Fibroblast of villous mesenchyme (primary cell): ENCODE measurements at places on chromosomes 2 and 18.
A peak's percentile ranks its signal among the peaks of the same experiment; 100 is the strongest.

DNA sequence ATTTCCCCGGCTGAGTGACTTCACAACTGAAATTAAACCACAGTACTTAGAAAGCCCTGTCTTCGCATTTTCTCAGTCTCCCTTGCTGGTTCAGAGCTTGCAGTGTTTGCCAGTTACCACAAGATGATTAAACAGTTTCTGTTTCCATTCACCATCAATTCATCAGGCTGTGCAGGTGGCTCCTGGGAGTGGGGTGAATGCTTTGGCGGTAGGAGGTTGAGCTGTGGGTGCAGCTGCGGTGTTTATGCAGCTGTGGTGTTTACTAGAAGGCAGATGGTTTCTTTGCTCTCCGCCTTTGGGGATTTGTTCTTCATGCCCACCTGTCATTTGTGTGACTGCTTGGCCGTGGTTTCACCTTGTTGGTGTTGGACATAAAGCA lies 16.1 kb downstream of the ACOXL start:
- DNase-seq, result no peak

DNA sequence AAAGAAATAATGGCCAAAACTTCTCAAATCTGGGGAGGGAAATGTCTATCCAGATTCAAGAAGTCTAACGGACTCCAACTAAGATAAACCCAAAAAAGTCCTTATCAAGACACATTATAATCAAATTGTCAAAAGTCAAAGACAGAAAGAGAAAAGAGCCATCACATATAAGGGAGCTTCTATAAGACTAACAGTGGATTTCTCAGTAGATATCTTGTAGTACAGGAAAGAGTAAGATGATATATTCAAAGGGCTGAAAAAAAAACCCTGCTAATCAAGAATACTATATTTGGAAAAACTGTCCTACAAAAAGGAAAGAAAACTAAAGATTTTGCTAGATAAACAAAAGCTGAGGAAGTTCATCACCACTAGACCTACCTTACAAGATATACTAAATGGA lies 35.4 kb downstream of the TMEM247 start:
- DNase-seq, result no peak

GRCh38 chr2:134603966-134604365 lies 114.8 kb downstream of the TMEM163 start:
- no peak for DNase-seq

GRCh38 chr2:119590873-119591272 lies 46.6 kb downstream of the CFAP221 start:
- peak; percentile 1 for DNase-seq

- DNase-seq, result no peak
These were observed 159.9 kb downstream of the LAMA3 start for GRCh38 chr18:23849141-23849540.

- peak; percentile 6 for DNase-seq
These were observed 272.8 kb downstream of the RND3 start for GRCh38 chr2:150214626-150215025.

DNA sequence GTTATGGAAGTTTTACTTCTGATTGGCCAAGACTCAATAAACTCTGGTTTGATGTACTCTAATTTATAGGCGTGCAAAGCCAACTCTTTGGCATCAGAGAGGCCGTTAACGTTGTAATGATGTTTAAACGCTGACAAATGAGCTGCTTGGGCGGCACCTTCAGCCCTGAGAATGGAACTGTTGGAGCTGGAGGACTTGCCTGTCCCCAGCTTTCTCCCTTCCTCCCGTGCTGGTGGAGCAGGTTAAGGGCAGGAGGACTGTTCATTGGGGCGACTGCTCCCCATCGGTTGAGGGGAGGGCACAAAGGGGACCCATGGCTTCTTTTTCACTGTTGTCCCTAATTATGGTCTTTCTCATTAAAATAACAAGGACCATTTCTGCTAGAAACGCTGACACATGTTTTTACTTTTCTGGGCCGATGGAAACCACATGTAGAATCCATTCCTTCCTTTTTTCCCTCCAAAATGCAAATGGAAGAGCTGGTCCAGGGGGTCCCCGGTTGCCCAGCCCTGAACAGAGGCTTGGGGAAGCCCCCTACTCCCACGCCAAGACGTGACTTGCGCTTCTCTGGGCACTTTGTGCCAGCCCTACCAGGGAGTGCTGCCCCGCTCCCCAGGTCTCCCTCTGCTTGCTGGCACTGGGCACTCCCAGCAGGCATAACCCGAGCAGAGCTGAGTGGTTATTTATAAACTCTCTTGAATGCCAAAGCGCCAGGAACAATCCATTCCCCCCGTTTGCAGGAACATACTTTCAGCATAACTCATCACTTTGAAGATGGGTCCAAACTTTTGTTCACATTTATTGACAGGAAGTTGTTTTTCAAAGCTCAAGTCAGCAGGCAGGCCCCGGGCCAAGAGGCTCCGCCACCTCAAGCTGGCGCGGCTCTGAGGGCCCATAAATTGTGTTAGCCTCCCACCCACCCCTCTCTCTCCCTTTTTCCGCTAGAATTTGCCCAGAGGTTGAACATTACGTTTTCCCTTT lies 170.1 kb downstream of the ASB1 start:
- peak; percentile 81 for DNase-seq

DNA sequence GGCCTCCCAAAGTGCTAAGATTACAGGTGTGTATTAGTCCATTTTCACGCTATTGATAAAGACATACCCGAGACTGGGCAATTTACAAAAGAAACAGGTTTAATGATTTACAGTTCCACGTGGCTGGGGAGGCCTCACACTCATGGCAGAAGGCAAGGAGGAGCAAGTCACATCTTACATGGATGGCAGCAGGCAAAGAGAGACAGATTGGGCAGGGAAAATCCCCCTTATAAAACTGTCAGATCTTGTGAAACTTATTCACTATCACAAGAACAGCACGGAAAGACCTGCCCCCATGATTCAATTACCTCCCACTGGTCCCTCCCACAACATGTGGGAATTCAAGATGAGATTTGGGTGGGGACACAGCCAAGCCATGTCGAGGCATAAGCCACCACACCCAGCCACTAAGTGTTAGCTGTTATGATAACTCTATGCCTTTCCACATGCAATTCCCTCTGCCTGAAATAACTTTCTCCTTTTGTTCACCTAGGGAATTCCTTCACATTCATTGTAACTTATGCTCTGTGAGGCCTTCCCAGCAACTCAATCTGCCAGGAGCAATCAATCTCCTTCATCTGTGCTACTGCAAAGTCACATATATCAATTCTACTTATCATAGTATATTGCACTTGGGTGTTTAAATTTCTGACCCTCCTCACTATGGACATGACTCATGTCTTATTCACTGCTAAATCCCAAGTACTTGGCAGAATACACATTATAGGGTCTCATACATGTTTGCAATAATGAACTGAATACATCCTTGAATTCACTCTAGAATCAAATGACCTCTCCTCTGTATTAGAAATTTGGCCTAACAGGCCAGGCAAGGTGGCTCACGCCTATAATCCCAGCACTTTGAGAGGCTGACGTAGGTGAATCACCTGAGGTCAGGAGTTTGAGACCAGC lies 7.4 kb downstream of the MCEE start:
- no peak for DNase-seq

DNA sequence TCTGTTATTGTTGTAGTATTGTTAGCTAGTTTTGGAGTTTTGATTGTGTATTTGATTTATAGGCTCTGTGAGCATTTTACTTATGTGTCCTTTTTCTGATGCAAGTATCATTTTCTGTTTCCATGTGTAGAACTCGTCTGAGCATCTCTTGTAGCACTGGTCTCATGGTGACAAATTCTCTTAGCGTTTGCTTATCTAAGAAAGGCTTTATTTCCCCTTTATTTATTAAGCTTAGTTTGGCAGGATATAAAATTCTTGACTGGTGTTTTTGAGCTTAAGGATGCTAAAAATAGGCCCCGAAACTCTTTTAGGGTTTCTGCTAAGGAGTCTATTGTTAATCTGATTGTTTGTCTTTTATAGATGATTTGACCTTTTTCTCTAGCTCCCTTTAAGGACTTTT lies 57.6 kb upstream of the THUMPD2 start:
- DNase-seq, result no peak

DNA sequence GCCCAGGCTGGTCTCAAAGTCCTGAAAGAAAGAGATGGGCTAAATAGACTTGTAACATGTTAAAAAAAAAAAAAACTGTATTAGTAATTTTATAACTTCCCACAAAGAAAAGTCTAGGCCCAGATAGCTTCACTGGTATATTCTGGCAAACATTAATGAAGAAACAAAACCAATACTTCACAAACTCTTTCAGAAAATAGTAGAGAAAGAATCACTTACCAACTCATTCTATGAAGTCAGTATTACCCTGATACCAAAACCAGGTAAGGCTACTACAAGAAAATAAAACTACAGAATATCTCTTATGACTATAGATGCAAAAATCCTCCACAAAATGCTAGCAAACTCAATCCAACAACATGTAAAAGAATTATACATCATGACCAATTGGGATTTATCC lies 59.9 kb upstream of the ODC1 start:
- no peak for DNase-seq

- no peak for DNase-seq
These were observed 15.5 kb upstream of the ITGA4 start for GRCh38 chr2:181441670-181442069.

DNA sequence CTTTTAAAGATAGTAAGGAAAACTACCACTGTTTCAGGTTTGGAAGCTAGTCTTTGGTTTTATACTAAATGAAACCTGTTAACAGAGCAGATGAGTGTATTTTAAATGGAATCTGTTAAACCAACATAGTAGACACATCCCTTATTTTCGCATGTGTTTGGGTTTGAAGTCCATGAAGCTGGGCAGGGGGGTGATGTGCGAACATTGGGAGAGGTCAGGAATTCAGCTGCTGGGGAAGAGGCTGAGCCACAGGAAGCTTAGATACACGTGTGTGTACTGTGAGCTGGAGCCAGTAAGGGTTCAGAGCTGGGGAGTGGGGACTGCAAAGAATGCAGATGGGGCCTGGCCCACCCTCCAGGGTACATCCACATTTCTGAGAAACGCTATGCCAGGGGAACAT lies 176.9 kb downstream of the VAPA start:
- DNase-seq, result no peak

- DNase-seq, result no peak
These were observed 130.6 kb upstream of the ATP5MC3 start for GRCh38 chr2:175312137-175312536.

DNA sequence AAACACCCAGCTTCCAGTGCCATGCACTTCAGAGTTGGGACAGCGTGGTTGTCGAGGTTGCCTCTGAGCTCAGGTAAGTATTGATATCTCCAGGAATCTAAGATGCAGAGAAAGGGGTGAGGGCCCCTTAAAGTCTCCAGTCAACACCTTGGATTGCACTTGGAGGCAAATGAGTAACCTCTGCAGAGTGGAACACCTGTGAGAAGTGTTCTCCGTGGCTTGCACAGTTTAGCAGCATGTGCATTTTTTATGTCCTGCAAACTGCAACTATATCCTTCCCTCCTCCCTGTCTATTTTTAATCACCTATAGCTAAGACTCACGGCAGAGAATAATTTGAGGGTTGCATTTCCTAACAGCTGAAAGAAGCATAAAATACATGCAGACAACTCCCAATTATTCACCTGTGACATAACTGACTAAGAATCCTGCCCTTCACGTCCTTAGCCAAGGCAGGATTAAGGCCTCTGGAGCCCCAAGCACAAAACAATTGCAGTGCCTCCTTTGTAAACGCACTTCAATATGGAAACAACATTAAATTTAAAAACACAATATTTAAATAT lies 1.6 kb upstream of the ZNF385B start:
- no peak for DNase-seq

DNA sequence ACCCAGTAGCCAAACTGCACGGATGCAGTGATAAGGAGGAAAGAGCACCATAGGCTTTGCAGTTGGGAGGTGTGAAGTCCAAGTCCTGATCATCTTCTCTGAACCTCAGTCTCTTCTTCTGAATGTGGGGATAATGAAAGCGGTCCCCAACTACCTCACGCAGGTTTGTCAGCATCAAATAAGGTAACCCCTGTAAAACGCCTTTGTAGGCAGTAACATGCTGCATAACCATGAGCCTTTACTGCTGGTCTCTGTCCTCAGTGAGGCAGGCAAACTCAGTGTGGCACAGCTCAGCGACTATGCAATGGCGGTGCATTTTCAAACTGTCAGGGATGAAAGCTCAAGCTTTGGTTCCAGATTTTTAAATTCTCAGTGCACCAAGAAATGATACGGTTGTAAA lies 46.1 kb downstream of the DNMT3A start:
- no peak for DNase-seq

DNA sequence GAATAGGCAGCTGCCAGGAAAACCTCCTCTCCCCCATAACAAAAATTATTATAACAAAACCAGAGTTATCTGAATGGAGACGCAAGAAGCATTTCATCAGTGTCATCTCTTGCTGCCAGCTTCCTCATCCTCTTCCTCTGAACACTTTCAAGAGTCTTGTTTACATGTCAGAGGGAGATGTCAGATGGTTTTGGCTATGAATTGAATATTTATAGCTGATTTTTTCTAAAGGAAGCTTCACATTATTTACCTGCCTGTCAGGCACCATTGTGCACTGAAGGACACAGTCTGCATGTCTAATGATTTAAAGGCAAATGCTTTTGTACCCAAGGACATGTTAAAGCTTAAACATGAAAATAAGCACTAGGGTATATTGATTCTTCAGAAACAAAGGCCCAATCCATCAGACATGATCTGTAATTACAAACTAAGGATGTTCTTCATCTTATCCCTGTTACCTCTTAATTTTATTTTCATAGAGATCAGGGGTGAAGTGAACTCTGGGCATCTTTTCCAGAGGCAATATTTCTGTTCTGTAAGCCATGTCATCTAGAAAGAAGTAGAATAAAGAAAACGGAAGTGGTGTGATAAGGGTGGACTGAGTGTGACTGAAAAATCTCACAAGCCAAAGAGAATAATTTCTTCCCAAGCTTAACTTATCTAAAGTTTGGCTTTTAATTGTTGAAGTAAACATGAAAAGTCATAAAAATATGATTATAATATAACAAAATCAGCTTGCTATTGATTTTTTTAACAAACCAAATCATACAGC lies 168.7 kb downstream of the ANKRD44 start:
- DNase-seq, result no peak

- no peak for DNase-seq
These were observed 6.8 kb downstream of the RESP18 start for GRCh38 chr2:219325657-219326315.

GRCh38 chr18:24270937-24271380 lies 126.7 kb downstream of the OSBPL1A start:
- peak; percentile 43 for DNase-seq

- DNase-seq, result no peak
These were observed 3.5 kb downstream of the SLC4A3 start for GRCh38 chr2:219630770-219631405.

DNA sequence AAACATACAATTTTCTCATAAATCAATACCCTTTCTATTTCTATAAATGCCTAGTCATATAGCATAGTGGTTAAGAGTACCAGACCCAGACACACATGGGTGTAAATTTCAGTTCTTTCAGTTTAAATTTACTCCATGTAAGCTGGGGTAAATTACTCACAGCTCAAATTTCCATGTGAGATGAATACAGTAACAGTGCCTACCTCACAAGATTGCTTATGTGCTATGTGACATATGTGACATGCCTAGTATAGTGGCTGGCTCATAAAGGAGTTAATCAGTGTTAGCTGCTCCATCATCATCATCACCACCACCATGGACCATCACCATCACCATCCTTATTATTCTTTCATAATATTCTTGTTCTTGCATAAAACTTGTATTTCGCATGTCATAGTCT lies 61.6 kb upstream of the CD302 start:
- DNase-seq, result no peak
